Stimulated activated CD4-positive, alpha-beta T cell treated with anti-CD3 and anti-CD28 coated beads, Interleukin-4, amount 100 ng/mL, for 24 hours (primary cell): ENCODE measurements at places on chromosomes 1 and 21.

GRCh38 chr1:3573500-3573899, 37.8 kb downstream of the MEGF6 start:
- DNase-seq, result no peak

DNA sequence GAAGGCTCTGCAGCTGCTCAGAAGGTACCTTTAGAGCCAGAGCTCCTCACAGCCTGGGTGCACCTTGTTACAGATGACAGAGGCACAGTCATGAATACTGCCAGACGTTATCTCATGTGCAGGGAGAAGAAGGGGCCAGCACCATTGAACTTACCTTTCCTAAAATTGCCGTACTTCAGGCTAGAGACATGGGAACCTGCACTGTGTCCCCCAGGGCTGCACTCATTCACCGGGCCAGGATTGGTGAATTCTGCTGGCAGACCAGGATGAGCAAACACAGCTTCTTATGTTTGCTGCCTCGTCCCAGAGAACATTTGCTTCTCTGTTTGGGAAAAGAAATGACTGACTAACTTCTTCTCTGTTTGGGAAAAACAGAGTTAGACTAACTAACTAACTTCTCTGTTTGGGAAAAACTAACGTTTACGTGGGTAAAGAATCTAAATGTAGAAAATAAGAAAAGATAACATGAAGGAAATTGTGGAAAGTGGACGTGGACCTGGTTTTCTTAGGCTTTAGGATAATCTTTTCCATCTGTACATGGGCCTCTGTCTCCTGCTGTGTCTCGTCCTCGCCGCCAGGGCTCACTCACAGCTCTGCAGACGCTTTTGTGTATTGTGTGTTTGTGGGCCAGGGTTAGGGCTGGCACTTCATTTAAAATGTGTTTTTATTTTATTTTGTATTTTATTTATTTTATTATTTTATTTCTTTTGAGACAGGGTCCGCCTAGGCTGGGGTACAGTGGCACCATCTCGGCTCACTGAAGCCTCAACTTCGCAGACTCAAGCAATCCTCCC, 9.9 kb downstream of the OBSCN start:
- DNase-seq, result no peak

DNA sequence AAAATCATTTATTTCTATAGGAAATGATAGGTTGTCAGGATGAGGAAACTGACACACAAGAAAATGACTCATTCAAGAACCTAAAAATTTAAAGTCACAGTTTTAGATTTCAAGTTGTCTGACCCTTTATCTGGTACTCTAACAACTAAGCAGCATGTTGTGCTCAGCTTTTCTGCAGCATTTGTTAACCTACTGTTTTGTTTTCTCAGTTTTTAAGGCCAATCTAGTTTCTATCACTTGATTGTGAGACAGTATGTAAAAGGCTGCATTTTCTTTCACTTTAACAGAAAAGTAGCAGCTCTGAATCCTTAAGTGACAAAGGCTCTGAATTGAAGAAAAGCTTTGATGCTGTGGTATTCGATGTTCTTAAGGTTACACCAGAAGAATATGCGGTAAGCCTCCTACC, 59.1 kb downstream of the RALGPS2 start:
- DNase-seq, result no peak

- no peak for DNase-seq
Observed at GRCh38 chr1:244280859-244281258, 170.8 kb downstream of the ADSS2 start.

DNA sequence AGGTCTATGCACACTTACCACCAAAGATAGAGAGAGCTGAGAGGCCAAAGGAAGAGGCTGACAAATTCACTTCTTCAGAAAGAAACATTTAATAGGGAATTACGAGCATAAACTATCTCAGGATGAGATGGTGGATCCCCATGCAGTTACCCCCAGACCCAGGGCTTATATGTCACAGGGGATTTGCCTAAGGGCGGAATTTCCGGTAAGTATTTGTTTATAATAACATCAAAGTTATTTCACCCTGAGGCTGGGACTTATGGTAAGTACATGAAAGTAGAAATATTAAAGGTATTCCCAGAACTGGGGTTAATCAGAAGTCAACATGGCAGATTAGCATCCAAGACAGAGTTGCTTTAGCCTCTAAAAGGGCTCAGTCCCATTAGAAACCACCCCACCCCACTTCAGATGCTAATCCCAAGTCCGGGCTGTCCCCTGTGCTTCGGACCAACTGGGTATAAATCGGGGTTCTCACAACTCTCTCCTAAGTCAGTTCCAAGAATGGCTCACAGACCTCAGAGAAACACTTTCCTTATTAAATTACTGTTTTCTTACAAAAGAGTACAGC, 247.4 kb upstream of the ZP4 start:
- DNase-seq, result no peak

GRCh38 chr1:203086992-203087763, 1.4 kb upstream of the MYOG start:
- DNase-seq, result no peak

- no peak for DNase-seq
Observed at GRCh38 chr1:168065506-168065905, 71.2 kb downstream of the GPR161 start.
